ENCODE measurements at places on chromosomes 2 and 18. TPM values are rescaled to one million over a fixed set of nuclear protein-coding genes. Genes with fewer than 3 reads are reported as not detected.

The VWA3B gene
- total RNA-seq: not detected

The FLACC1 gene
- total RNA-seq: 1.4 TPM

The MYL1 gene
- not detected for total RNA-seq

The ANKAR gene
- total RNA-seq: 4.6 TPM

The SCN2A gene
- total RNA-seq: 1.7 TPM

The WNT10A gene
- total RNA-seq: not detected

The KCNK3 gene
- 0.29 TPM for total RNA-seq

The MC2R gene
- total RNA-seq: not detected

The PPP1R1C gene
- not detected for total RNA-seq

The ARID5A gene
- total RNA-seq: 8.2 TPM

The BCL2 gene
- 2.8 TPM for total RNA-seq

The SCG2 gene
- total RNA-seq: 5.3 TPM

The CBLN2 gene
- total RNA-seq: not detected

The RRM2 gene
- 2.0 TPM for total RNA-seq

The INPP5D gene
- total RNA-seq: 0.14 TPM

The FSHR gene
- not detected for total RNA-seq

The C2orf69 gene
- 3.5 TPM for total RNA-seq

The TTN gene
- under 0.01 TPM for total RNA-seq

The CCL20 gene
- total RNA-seq: 1.1 TPM

The ANTXR1 gene
- 170 TPM for total RNA-seq

The SLC4A3 gene
- 2.6 TPM for total RNA-seq

The TUBA3E gene
- not detected for total RNA-seq

The ATOH8 gene
- 10.9 TPM for total RNA-seq

The RHBDD1 gene
- 22.8 TPM for total RNA-seq

The GAREM1 gene
- 0.72 TPM for total RNA-seq

The FAHD2B gene
- total RNA-seq: 3.7 TPM

The UGT1A6 gene
- not detected for total RNA-seq

The RESP18 gene
- total RNA-seq: not detected

The KIAA1328 gene
- total RNA-seq: 3.3 TPM

All from placental pericyte (primary cell).